ENCODE measurements at places on chromosomes 2 and 18. TPM values are rescaled to one million over a fixed set of nuclear protein-coding genes. Genes with fewer than 3 reads are reported as not detected.

DNA sequence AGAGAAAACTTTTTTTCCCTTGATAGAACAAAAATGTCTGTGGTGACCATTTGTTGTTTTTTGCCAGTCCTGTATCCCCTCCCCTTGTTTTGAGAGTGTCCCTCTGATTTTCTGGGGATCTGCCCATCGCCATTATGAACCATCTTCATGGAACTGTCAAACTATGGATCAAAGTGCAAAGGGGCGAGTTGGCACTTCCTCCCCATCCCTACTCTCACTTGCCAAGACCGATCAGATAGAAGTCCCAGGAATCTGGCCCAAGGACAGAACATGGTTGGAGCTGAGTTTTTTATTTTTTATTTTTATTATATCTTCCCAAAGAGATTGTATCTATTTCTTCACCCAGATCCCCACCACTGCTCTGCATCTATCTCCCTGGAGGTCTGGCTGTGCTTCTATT is 221.4 kb downstream of the IKZF2 start:
- no peak for DNase-seq

GRCh38 chr2:44836174-44836573 is 105.3 kb upstream of the SIX3 start:
- no peak for DNase-seq

DNA sequence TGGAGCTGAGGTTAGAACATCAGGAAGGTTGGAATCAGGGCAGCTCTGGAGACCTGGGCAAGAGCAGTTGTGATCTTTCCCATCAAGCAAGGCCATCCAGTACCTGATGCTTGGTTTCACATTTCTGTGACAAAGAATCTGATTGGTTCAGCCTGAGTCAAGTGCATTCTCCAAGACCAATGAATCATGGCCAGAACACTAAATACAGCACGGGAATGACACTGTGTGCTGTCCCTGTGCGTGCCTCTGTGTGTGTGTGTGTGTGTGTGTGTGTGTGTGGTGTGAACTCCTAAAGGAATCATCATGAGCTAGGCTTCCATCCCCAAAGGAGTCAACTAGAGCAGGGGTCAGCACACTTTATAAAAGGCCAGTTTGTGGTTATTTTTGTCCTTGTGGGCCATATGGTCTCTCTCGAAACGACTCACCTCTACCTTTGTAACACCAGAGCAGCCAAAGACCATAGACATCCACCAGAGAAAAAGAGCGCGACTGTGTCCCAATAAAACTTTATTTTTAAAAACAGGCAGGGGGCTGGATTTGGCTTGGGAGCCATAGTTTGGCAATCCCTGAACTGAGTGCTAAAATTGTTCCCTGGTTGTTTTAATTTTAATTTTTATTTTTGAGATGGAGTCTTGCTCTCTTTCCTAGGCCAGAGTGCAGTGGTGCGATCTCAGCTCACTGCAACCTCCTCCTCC is 99.7 kb downstream of the INHBB start:
- no peak for DNase-seq

Gene ALPP
- total RNA-seq: not detected

DNA sequence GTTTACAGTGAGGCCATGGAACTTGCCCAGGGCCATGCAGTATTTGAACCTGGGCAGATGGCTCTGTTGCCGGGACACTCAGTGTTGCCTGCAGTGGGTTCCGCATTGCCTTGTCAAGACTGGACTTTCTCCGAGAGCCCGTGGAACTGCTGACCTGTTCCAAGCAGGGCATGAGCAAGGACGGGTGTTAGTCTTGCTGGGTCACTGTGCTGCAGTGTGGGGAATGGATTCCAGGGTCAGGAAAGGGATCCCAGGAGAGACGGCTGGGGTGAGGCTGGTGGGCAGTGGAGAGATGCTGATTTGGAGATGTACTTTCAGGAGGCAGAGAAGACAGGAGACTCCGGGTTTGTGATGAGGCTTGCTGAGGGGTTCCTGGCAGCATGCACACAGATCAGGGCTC is 348.7 kb upstream of the HS6ST1 start:
- DNase-seq: no peak
